ENCODE measurements at places on chromosomes 2 and 18. TPM values are rescaled to one million over a fixed set of nuclear protein-coding genes. Genes with fewer than 3 reads are reported as not detected.

The NEU2 gene
- not detected for polyA plus RNA-seq

The UGT1A9 gene
- 414 TPM for polyA plus RNA-seq

The SCN2A gene
- 2.7 TPM for polyA plus RNA-seq

The GLB1L gene
- polyA plus RNA-seq, result 19.7 TPM

- no peak for DNase-seq
Measured at GRCh38 chr2:233153146-233153798, 93.1 kb downstream of the INPP5D start.

DNA sequence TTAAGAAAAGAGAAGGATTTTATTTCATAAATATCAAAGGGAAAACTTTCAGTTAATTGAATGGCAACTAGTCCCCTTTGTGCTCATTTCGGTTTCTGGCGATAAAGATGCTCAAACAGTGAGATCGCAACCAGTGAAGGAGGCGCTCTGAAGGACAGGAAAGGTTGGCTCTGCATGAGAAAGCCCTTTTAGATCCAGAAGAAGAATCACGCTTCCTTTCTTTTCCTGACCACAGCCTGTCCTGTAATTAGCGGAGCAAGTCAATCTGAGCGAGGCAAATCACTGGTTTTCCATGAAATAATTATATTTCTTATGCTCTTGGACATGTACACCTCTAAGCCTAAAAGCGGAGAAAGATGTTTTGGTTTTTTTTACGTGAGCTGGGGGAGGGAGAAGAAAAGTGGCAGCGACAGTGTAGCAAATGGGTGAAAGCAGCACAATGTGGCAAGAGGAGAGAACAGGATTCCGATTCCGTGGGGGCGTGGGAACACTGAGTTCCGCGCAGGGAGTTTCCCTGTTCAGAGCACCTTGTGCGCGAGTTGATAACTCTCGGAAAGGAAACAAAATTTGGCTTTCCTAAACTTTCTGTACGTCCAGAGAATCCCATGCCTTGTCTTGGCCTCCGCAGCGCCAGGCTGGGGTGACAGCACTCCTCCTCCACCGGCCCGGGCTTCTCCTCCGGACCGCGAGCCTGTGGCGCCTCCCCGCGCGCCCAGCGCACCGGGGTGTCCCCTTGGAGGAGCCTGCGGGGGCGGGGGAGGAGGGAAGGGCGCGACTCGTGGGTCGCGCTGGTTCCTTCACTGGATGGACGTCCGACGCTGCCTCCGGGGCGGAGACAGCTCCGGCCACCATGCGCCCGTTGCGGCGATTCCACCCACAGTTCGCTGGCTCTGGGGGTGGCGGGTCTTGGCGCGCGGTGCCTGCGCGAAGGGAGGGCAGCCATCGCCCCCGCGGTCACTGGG, 620 bp upstream of the SLC9A2 start:
- DNase-seq, result peak; percentile 57

GRCh38 chr2:203782262-203782976, 76.0 kb downstream of the CD28 start:
- peak; percentile 46 for DNase-seq

DNA sequence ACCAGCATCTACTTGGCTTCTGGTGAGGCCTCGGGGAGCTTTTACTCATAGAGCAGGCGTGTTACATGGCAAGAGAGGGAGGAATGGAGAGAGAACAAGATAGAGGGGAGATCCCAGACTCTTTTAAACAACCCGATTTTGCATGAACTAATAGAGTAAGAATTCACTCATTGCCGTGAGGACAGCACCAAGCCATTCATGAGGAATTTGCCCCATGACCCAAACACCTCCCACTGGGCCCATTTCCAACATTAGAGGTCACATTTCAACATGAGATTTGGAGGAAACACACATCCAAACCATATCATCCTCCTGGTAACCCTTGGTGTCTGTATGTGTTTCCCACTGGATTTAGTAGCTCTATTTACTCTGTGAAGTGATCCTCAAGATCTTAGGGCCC, 249.9 kb upstream of the SP5 start:
- DNase-seq, result no peak

GRCh38 chr2:17788773-17789172, 27.5 kb upstream of the MSGN1 start:
- DNase-seq, result no peak

GRCh38 chr2:106076941-106077340, 117.2 kb downstream of the UXS1 start:
- DNase-seq, result no peak

DNA sequence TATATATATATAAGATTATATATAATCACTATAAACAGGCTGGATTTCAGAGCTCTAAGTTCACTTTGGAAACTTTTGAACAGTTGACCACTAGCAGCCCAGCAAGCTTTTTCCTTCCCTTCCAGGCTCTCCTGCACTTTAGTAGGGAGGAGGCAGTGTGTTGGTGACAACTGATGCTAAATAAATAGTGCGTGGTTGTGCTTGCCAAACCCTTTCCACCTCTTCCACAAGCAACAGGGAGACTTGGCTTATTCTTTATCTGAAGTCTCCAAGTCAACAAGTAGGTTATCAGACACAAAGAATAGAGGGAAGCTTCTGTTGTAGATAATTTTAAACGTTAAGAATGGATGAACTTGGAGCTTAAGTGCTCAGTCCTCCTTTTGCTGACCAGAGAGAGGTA, 408.2 kb upstream of the HNRNPA3 start:
- DNase-seq, result no peak
